Smooth muscle cell of the coronary artery (primary cell): ENCODE measurements at places on chromosomes 4 and X. TPM values are rescaled to one million over a fixed set of nuclear protein-coding genes. Genes with fewer than 3 reads are reported as not detected.

TEX13B gene
- total RNA-seq = not detected in 2 replicates

ASB11 gene
- 0.23 TPM in 1 of 2 replicates, not detected in the other for total RNA-seq

FMR1NB gene
- not detected in 2 replicates for total RNA-seq

TNMD gene
- not detected in 2 replicates for total RNA-seq

MAGEA4 gene
- total RNA-seq = not detected in 2 replicates

HSPA4L gene
- total RNA-seq = 2.3 and 8.1 TPM in 2 replicates

AMTN gene
- 1.1 TPM in 1 of 2 replicates, not detected in the other for total RNA-seq

SPANXB1 gene
- not detected in 2 replicates for total RNA-seq
